ENCODE measurements at places on chromosomes 2 and 18.

GRCh38 chr2:152565884-152566727 lies 151.2 kb downstream of the PRPF40A start:
- DNase-seq = peak; percentile 29

- no peak for DNase-seq
Observed at GRCh38 chr2:132448331-132448730, 31.7 kb downstream of the GPR39 start.

GRCh38 chr2:111030260-111030891 lies 90.3 kb upstream of the BCL2L11 start:
- DNase-seq = no peak

DNA sequence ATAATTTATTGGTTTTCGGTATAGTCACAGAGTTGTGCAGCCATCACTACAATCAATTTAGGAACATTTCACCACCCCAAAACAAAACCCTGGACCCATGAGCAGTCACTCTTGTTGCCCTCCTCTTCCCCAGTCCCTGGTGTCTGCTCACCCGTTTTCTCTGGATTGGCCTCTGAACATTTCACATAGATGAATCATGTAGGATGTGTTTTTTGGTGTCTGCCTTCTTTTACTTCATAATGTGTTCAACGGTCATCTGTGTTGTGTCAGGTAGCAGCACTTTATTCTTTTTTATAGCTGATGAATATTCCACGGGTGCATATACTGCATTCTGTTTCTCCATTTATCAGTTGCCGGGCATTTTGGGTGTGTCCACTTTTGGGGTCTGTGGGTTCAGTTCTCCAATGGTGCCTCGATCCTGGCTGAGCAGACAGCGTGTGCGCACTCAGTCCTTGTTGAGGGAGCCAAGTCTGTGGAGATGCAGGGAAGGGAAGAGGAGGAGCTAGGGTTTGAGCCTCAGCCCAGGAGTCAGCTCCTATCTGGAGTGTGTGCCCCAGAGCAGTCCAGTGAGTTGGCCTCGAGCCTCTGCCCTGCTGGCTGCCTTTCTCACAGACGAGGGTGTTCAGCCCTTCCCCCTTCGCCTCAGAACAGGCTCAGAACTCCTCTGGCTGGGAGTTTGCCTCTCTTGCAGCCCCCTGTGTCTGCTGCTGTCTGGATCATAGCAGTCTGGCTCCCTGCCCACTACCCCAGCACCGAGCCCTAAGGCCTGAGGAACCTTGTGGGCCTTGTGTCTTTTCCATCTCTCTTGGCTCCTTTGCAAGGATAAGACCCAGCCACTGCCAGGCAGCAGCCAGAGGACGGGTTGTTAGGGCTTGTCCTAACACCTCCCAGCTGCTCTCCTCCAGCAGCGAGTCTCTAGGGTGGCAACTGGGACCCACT lies 18.0 kb downstream of the C2orf74 start:
- DNase-seq = no peak

GRCh38 chr2:220555961-220556630 lies 928.7 kb downstream of the SLC4A3 start:
- no peak for DNase-seq

DNA sequence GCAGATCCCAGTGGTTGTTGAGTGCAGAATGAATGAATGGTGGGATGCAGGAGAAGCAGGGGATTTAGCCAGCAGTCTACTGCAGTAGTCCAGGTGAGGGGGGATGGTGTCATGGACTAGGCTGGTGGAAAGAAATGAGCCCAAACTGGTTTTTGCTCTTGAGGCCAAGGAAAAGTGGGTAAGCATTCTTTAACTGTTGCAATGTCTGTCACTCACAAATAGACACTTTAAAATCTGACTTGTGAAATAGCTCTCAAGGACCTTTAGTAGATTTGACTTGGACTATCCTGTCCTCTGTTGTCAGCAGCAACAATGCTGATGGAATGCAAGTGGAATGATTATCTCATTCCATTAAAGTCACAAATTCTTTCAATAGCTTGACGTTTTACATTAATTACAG lies 37.5 kb upstream of the STK17B start:
- DNase-seq = no peak

DNA sequence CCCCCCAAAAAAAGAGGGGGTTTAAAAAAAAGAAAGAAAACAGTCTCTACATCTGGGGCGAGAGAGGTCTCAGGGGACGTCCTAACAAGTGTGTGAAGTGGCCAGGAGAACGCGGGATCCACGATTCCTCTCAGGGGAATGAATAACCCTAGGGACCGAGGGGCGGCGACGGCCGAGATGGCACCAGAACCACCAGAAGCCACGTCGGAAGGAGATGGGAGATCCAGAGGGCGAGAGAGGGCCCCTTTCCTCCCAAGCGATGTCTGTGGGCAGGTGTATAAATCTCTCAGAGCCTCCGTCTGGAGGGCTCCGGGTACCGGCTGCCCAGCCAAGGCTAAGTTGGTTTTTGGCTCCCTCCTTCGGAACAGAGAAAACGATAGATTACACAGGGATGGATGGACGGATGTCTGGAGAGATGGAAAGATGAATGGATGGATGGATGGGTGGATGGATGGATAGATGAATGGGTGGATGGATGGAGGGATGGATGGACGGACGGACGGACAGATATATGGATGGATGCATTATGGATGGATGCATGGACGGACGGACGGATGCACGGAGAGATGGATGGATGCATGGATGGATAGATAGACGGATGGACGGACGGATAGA lies 1.7 kb downstream of the EPHA4 start:
- peak; percentile 54 for DNase-seq

- DNase-seq = no peak
Observed at GRCh38 chr2:119206201-119206600, 17.4 kb upstream of the STEAP3 start.

DNA sequence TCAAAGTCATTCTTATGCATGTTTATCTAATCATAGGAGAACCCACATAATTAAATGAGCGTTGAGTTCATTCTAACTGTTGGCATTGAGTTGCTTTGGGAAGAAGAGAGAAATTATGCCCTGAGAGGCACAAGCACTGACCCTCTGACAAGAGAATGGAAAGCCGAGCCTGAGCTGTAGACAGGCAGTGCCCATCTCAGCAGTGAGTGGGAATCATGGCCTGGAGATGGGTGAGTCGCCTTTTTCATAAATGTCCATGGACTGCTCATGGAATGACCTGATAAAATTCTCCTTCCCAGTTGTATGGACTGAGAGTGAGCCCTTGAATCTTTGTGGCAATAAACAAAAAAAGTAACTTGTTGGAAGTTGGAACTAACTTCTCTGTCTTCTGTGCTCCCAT lies 21.4 kb upstream of the MYO3B start:
- no peak for DNase-seq

- DNase-seq = no peak
Observed at GRCh38 chr2:173673640-173674039, 291.5 kb downstream of the SP3 start.

Measured in SK-MEL-5 (cell line).